SIG-M5 (cell line): ENCODE measurements at places on chromosomes 2 and 18.
A peak's percentile ranks its signal among the peaks of the same experiment; 100 is the strongest.

GRCh38 chr2:165778653-165779451, 15.2 kb downstream of the GALNT3 start:
- no peak for DNase-seq

DNA sequence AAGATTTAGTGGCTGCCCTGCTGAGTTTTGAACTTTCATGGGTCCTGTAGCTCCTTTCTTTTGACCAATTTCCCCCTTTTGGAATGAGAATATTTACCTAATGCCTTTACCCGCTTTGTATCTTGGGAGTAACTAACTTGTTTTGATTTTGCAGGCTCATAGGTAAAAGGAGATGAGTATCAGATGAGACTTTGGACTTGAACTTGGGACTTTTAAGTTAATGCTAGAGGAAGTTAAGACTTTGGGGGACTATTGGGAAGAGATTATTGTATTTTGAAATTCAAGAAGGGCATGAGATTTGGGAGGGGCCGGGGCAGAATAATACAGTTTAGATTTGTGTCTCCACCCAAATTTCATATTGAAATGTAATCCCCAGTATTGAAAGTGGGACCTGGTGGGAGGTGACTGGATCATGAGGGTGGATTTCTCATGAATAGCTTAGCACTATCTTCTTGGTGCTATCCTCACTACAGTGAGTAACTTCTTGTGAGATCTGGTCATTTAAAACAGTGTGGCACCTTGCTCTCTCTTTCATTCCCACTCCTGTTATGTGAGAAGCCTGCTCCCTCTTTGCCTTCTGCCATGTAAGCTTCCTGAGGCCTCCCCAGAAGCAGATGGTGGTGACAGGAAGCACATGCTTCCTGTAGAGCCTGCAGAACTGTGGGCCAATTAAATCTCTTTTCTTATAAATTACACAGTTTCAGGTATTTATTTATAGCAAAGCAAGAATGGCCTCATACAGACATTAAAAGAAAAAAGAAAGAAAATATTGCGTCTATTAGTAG, 6.1 kb downstream of the ADI1 start:
- DNase-seq = no peak

- no peak for DNase-seq
Measured at GRCh38 chr18:72339976-72340375, 204.2 kb downstream of the CBLN2 start.

DNA sequence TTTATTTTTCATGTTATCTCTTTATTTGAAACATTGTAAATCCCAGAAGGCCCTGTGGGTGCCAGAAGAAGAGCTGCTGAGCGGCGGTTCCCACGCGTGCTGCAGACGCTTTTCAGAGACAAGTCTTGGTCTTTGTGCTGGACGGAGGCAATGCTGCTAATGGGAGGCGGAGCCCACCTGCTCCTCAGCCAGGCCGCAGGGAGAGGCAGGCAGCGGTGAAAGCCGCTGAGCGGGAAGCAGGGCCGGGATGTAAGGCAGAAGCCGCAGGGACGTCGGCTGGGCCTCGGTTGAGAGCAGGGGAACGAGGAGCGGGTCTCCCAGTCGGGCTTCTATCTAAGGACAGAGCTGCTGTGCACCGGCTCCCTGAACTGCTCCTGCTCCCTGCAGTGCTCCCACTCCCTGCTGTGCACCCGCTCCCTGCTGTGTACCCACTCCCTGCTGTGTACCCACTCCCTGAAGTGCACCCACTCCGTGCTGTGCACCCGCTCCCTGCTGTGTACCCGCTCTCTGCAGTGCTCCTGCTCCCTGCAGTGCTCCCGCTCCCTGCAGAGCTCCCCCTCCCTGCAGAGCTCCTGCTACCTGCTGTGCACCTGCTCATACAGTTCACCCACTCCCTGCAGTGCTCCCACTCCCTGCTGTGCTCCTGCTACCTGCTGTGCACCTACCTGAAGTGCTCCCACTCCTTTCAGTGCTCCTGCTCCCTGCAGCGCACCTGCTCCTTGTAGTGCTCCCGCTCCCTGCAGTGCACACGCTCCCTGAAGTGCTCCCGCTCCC, 16.4 kb downstream of the TMEM18 start:
- no peak for DNase-seq

DNA sequence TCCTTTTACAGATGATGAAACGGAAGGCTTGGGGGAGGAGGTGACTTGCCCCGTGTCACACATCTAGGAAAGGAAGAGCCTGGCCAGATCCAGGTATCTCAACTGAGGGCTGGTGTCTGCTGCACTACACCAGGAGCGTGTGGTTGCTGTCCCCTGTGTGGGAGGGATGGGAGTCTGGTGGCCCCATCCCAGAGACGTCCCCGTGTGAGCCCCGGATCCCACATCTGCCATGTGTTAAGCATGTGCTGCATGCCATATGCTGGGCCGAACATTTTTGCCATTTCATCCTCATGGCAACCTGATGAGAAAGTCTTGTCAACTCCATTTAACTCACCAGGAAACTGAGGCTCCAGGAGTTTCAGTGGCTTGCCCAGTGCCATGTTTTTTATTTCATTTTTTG, 4.2 kb downstream of the GAREM2 start:
- DNase-seq = no peak

DNA sequence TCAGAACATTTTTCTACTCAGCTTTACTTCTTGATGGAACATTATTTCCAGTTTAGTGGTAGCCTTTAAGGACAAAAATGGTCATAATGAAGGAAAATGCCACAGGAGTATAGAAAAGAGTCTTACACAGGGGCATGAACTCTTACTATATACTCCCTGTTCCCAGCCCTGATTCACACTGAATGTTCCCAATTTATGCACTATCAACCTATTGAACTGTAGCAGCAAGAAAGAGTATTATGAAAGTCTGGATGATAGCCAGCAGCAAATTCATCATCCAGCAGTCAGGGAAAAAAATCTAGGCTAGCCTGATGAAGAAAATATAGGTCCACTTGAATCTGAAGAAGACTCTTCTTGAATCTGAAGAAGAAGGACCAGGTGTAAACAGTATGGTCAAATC, 1170.3 kb upstream of the CHAC2 start:
- DNase-seq = no peak

DNA sequence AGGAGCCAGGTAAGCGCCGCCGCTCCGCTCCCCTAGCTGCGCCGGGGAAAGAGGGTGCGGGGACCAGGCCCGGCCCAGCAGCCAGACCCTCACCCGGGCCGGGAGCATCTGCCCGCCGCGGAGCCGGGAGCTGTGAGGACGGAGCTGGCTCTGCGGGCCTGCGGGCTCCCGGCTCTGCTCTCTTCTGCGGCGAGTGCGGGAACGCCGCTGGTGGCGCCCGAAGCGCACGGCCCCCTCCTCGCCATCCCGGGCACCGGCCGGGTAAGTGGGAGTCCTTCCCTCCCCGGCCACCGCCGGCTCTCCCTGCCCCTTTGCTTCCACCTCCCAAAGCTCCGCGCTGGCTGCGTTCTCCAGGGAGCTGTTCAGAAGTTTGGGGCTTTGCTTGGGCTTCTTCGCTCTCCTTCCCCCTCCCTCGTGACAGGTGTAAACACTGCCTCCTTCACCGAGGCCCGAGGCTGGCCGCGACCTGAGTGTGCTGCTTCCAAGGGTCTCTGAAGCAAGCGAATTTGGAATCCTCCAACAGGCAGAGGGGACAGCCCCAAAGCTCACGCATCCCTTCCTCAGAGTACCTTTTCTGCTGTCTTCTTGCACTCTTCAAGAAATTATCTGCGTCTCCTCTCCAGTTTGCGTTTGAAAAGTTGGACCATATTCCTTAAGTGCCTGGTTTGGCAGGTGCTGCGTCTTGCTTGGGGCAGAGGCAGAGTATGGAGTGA, 632 bp downstream of the AFTPH start:
- no peak for DNase-seq

GRCh38 chr18:74290021-74290420, 1.7 kb downstream of the CYB5A start:
- no peak for DNase-seq

DNA sequence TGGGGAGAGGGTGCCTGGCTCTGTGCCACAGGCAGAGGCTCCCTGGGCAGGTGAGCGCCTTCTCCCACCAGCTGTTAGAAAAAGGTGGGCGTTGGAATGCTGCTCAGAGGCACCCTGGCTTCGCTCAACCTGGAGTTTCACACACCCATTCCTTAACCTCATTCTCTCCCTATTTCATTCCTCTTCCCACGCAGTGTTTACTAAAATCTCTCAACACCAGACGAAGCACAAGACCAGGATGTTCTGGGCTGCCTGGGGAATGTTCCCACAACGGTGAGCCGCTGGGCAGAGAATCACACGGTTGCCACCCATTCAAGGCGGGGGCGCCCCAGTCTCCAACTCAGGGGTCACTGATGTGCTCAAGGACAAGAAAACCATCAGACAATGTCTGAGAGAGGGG, 64.5 kb downstream of the TGFA start:
- no peak for DNase-seq

- no peak for DNase-seq
Measured at GRCh38 chr2:206955253-206955652, 15.9 kb downstream of the CPO start.

- no peak for DNase-seq
Measured at GRCh38 chr18:76441668-76442412, 53.2 kb downstream of the ZNF516 start.

- no peak for DNase-seq
Measured at GRCh38 chr2:14634489-14635390, 2.2 kb downstream of the LRATD1 start.

DNA sequence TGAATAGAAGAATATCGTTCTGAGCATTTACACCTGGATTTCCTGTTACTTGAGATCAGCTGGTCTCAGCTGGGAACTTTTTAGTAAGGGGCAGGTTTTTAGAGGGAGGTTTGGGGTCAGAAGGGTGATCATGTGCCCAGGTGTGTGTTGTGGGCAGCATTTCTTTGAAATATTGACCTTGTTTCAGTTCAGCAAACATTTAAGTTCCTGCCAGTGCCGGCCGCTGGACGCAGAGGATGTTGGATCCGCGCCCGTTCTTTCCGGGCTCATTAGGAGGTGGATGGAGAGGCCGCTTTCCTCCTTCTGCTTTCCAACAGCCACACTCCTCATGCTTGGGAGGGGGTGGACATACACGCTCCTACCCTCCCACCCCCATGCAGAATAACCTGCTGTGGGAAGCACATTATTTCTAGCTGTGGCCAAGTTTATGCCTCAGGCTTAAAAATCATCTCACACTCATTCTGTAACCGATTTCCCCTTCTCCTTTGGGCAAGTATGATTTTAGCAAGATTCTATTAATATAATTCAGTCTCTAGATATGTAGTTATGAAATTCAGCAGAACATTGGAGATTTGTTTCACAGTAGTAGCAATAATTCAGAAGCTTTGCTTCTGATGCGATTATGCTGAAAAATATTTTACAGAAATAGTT, 131.4 kb downstream of the ZNF236 start:
- no peak for DNase-seq

GRCh38 chr2:9291866-9292265, 85.3 kb downstream of the ASAP2 start:
- no peak for DNase-seq

- DNase-seq = no peak
Measured at GRCh38 chr18:79511271-79511670, 115.5 kb downstream of the NFATC1 start.

DNA sequence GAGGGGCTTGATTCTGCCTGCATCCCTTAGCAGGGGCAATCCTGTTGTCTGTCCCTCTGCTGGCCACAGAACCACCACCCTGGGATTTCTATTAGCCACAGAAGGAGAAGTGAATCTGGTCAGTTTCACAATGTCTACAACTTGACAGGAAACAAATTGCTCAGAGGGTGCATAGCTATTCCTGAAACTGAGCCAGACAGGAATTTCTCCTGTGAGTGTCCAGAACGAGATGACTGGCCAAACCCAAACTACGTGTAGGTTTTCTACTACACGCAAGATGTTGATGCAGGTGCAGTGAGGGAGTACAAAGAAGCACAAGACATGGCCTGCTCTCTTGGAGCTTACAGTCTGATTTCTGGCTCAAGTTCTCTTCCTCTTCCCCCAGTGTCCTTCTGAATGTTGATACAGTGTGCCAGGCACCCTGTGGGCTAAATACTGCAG, 201.9 kb downstream of the CLIP4 start:
- DNase-seq = peak; percentile 44

DNA sequence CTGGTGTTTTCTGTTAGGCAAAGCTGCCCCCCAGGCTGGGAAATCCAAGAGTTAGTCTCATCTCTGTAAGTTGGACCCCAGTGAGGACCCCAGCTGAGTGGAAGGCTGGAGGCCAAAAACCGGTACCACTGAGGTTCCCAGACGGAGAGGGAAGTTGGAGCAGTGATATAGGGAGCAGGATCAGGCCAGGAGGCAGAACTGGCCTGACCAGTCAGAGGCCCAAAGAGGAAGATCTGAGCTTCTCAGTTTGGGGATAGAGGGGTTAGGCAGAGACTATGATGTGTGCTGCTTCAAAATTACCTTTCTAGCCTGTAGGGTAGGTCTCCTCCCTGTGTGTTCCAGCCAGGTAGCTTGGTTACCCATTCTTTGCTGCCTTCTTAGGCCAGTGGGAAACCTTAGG, 4.6 kb upstream of the RNF181 start:
- no peak for DNase-seq

DNA sequence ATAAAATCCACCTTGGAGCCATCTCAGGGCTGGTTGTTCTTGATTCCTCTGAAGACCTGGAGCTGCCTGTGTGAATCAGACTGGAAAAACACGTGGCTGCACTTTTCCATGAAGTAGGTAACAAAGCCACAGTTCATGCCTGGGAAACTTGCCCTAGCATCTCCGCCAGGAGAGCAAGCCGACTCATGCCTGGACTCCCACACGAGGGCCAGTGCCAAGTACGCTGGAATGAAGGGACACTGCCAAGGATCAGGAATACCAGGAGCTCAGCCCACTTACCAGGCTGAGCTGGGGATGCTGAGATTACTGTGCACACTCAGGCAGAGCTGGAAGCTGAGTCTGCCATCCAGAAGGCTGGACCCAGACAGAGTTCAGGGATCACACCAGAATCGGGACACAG, 10.9 kb upstream of the FHL2 start:
- no peak for DNase-seq

DNA sequence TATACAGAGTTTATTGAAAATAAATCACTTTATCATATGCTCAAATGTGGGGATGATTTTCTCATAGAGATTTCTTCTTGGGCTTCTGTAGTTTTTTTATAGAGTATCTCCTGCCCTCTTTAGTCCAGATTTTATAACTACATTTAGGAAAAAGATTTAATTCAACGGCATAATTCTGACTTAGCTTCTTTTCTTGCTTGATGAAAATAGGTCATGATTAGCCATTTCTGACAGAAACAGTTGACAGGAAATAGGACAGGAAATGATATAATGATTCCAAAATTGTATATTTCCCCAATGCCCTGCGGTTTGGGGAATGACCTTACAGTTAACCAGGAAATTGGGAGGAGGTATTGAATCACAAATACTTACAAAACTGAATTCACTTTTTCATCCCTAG, 1531.9 kb upstream of the ACVR2A start:
- DNase-seq = no peak

DNA sequence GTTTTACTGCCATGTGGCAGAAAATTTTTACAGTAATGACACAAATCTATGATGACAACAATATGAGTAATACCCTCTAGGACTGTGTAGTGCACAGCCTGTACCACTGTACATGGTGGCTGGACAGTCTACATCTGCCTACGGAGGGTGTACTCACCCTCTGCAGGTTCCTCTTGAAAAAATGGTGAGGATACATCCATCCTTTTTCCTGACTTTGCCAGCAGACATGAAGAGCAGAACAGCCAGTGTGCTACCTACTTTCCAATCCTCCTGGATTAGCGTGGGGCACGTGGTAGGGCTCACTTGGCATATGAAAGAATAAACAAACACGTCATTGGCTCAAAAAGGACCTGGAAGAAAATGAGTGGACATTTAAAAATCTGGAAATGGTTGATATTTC, 62.6 kb downstream of the TRPM8 start:
- DNase-seq = no peak

GRCh38 chr2:44947028-44947375, 5.5 kb downstream of the SIX3 start:
- DNase-seq = no peak

- DNase-seq = no peak
Measured at GRCh38 chr2:2586068-2586776, 255.1 kb upstream of the MYT1L start.
